ENCODE measurements at places on chromosomes 13 and 19.
A peak's percentile ranks its signal among the peaks of the same experiment; 100 is the strongest.

DNA sequence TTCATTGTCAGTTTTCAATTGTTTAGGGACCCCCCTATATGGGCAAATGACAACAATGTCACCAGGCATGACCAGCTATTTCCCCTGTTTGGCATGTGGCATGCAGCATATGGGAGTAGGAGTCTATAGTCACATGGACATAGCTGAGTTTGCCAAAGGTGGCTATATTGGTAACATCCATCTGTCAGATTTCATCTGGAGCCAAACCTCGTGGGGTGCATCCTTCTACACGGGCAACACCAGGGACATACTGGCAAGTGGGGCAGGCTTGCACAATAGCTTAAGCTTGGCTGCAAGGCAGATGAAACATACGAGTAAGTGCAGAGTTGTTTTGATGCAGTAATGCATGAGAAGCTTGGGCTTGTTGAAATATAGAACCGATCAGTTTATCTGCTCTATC is 24.5 kb upstream of the ZNF816 start:
- DNase-seq: no peak

DNA sequence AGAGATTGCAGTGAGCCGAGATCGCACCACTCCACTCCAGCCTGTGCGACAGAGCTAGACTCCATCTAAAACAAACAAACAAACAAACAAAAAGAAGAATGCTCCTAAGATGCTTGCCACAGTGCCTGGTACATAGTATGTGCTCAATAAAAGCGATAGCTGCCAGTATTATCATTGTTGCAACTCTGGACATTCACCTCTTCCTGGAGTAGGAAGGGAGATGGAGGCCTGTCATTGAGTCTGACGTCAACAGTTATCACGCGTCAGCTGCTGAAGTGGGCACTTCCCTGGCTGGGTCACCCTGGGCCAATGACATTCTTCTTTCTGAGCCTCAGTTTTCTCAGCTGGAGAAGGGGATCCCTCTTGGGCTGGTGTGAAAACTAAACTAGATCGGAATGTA is 4.2 kb upstream of the PLAUR start:
- DNase-seq: no peak

GRCh38 chr13:77309254-77309653 is 17.6 kb downstream of the MYCBP2 start:
- no peak for DNase-seq

GRCh38 chr13:26822146-26822545 is 61.6 kb upstream of the GPR12 start:
- no peak for DNase-seq

- no peak for DNase-seq
Measured at GRCh38 chr19:45793178-45793564, 526 bp upstream of the DMWD start.

GRCh38 chr13:97072297-97072696 is 78.0 kb upstream of the OXGR1 start:
- DNase-seq: no peak

DNA sequence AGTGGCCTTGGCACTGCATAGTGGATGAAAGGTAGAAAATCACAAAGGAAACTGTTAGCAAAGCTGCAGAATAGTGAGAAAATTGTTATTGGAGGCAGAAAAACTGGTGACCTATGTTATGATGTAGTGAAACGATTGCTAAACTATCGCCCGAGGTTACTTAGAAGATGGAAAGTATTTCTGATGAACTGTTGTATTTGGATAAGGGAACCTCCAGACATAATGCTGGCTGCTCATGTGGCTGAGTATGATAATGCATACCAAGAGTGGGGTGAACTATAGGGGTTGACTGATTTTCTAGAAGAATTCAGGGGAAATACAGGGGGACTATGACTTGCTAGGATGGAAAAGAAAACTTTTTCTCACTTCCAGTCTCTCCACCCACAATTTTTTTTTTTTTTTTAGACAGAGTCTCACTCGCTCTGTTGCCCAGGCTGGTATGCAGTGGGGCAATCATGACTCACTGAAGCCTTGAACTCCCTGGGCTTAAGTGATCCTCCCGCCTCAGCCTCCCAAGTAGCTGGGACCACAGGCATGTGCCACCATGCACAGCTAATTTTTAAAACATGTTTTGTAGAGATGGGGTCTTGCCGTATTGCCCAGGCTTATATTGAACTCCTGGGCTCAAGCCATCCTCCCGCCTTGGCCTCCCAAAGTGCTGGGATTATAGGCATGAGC is 4.4 kb upstream of the EID2 start:
- DNase-seq: no peak

DNA sequence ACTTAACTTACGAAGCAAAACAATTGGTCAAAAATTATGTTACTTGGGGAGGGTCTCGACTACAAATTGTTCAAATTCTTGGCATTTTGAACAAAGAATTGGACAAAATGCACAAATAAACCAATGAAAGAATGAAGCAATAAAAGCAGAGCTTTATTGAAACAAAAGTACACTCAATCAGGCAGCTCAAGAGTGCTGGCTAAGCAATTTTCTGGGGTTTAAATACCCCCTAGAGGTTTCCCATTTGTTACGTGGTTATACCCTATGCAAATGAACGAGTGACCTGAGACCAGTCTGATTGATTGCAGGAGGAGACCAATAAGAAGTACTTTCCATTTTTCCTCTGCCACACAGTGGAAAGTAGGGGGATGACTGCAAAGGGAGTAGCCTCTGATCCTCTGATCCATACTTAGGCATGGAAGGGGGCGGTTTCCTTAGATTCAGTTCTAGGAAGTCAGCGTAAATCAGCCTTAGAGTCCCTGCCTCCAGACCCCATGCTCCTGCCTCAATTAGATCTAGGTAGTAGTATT is 228.6 kb downstream of the EFNB2 start:
- no peak for DNase-seq

GRCh38 chr13:76799696-76800095 is 86.5 kb downstream of the KCTD12 start:
- DNase-seq: no peak

GRCh38 chr13:32423592-32423991 is 4.3 kb downstream of the N4BP2L1 start:
- no peak for DNase-seq

DNA sequence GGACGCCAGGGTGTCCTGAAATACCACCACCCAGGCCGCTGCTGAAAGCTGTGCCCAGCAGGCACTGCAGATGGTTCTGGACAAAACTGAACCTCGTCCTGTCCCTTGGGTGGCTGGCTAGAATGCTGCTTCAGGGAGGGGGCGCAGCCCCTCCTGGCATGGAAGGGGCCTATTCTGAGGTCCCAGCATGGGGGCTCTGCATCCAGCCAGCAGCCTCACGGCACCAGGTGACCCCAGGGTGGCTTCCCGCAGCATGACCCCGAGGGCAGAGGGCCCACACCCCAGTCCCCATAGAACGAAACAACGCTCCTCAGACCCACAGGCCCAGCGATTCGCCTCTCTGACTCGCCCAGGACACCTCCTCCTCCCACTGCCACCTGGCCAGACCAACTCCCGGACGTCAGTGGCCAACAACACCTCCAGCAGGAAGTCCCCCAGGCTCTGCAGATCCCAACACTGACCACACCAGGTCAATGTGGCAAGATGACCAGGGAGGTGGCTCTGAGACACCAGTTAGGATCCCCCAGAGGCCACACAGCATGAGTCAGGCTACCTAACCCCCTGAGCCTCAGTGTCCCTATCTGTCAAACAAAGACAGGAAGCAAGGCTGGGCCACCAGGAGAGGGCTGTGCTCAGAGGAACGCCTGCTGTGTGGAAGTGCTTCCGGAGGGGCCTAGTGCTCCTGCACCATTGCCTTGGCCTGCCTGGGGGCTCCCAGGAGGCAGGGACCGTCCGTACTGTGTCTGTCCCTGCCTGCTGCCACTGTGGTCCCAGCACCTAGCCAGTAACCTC is 6.1 kb downstream of the MKNK2 start:
- no peak for DNase-seq

DNA sequence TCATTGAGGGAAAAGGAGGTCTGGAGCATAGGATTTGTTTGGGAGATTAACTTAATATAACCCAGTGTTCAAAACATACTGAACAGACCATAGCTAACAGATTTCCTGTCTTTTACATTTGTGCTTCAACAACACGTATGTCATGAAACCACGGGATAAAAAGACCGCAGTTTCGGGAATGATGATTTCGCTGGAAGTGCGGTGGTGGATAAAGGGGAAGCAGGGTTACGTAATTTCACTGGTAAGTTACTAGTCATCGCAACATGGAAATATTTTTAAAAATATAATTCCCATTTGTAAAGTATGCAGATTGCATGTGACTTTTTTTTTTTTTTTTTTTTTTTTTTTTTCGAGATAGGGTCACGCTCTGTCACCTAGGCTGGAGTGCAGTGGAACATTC is 237.4 kb downstream of the LMO7 start:
- DNase-seq: no peak

GRCh38 chr13:41501281-41501680 is 43.9 kb downstream of the RGCC start:
- no peak for DNase-seq

- no peak for DNase-seq
Measured at GRCh38 chr13:91405240-91405639, 6.8 kb downstream of the GPC5 start.

GRCh38 chr19:33343301-33343700 is 30.2 kb upstream of the CEBPG start:
- no peak for DNase-seq

GRCh38 chr13:100584896-100585295 is 3.7 kb downstream of the GGACT start:
- no peak for DNase-seq

DNA sequence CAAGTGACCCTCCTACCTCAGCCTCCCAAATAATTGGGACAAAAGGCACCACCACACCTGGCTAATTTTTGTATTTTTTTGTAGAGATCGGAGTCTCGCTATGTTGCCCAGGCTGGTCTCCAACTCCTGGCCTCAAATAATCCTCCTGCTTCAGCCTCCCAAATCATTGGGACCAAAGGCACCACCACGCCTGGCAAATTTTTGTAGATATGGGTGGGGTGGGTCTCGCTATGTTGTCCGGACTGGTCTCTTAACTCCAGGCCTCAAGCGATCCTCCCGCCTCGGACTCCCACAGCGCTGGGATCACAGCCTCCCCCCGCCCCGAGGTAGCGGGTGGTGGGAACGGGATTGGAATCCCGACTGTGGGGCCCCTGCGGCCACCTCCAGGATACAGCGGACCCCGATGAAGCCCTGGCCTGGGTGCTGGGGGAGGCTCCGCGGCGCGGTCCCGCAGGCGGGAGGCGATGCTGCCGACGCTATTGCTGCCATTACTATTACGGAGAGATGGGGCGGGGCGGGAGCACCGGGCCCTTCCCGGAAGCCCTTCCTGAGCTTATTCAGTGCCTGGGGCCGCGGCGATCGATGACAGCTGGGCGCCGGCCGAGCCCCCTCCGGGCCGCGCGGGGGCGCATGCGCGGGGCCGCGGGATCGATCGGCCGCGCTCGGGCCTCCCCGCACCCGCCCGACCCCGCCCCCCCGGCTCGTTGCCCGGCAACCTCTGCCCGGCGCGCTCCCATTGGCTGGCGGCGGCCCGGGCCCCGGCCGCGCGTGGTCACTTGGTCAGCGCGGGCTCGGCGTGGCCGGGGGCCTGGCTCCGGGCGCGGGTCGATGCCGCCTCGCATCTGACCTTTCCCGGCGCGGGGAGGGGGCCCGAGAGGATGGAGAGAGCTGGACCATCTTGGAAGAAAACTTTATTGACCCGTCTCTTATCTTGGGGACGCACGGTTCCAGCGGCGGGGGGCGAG is 27.9 kb upstream of the ONECUT3 start:
- DNase-seq: peak; percentile 76

GRCh38 chr13:46951516-46951915 is 54.7 kb upstream of the HTR2A start:
- no peak for DNase-seq

GRCh38 chr13:46526740-46527139 is 26.2 kb upstream of the LRCH1 start:
- no peak for DNase-seq

- DNase-seq: no peak
Measured at GRCh38 chr19:10780368-10780767, 55.6 kb downstream of the TMED1 start.

- no peak for DNase-seq
Measured at GRCh38 chr19:7579182-7579581, 16.5 kb upstream of the CAMSAP3 start.

GRCh38 chr19:19602713-19603324 is 15.7 kb downstream of the PBX4 start:
- no peak for DNase-seq

DNA sequence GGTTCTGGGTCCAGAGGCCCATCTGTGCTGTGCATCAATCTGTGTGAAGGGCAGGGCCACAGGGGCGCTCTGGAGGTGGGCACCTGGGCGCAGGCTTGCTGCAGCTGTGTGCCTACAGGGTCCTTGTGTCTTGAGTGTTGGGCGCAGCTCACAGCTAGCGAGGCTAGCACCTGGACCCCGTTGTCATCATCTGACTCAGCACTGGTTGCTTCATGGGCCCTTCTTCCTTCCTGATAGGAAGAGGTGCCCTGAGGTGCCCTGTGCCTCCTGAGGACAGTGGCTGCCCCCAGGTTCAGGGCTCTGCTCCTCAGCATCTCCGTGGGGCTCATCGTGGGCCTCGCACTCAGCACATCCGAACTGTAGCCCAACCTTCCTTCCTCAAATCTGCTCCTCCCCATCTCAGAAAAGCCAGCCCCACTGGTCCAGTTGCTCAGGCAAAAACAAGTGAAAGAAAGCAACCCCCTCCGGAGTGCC is 54.8 kb downstream of the GATAD2A start:
- no peak for DNase-seq

GRCh38 chr13:70769817-70770216 is 661.6 kb upstream of the KLHL1 start:
- DNase-seq: no peak

- DNase-seq: no peak
Measured at GRCh38 chr19:16281743-16282142, 42.9 kb upstream of the KLF2 start.

DNA sequence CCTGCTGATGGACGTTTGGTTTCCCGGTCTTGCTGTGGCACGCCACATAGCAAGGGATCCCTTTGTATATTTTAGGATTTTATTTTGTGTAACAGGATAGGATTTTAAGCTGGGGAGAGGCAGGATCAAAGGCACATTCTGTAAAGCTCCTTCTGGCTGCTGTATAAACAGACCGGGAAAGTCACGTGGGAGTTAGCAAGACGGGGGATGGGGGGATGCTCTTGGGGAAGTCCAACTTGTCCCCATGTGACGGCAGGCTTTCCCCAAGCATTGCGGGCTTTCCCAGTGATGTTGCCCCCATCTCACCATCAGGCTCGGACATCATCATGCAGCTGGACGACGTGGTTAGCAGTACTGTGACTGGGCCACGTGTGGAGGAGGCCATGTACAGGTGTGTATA is 5.8 kb downstream of the QTRT1 start:
- peak; percentile 27 for DNase-seq

DNA sequence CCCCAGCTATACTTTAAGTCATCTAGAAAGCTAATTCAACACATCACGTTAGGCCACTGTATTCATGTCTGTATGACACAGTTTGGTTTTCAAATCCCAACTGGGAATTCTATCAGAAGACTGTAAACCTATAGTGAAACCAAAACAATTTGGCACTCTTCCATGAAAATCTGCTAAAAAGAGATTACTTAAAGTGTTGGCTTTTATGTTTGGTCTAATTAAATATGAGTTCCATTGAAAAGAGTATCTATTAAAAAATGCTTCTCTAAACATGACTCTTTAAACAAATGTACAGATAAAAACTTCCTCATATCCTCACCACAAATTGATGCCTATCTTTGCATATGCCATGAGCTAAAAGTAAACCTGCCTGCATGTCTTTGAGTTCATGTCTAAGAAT is 25.4 kb downstream of the PCDH9 start:
- DNase-seq: peak; percentile 14

GRCh38 chr19:45591004-45591637 is 6.5 kb upstream of the OPA3 start:
- DNase-seq: peak; percentile 47

GRCh38 chr13:106710266-106710665 is 142.3 kb upstream of the ARGLU1 start:
- DNase-seq: no peak
